ENCODE measurements at places on chromosomes 5 and 9. TPM values are rescaled to one million over a fixed set of nuclear protein-coding genes. Genes with fewer than 3 reads are reported as not detected.

ZNF462 gene
- total RNA-seq = 6.5 TPM

FOXD4L4 gene
- total RNA-seq = not detected

N4BP3 gene
- 0.79 TPM for total RNA-seq

ACOT12 gene
- not detected for total RNA-seq

LHX6 gene
- total RNA-seq = 6.4 TPM

GRCh38 chr5:176173647-176174046 lies 64.6 kb upstream of the SIMC1 start:
- no peak overlapping the region for H3K27ac ChIP-seq
- no peaks in the 10 kb centered on the region for H3K36me3 ChIP-seq
- H3K4me3 ChIP-seq = no peak overlapping the region
- H3K4me1 ChIP-seq = no peaks in the 10 kb centered on the region

DNA sequence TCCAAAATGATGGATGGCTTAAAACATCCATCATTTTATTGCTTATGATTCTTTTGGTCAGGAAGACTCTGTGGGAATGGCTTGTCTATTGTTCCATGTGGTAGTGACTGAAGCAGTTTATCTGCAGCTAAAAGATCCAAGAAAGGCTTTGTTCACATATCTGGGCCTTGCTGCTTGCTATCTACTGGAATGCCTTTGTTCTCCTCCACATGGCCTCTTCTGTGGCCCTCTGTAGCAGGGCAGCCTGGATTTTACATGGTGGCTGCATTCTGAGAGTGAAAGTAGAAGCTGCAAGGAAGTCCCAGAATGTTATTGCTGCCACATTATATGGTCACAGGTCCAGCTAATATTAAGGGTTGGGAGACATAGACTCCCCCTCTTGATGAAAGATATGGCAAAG lies 35.1 kb downstream of the DMXL1 start:
- no peaks in the 10 kb centered on the region for H3K4me1 ChIP-seq
- peaks cover 2% of the 10 kb centered on the region for H3K36me3 ChIP-seq
- no peak for DNase-seq
- H3K27me3 ChIP-seq = no peaks in the 10 kb centered on the region
- no peak overlapping the region for H3K27ac ChIP-seq
- H3K4me3 ChIP-seq = no peak overlapping the region

- peaks cover 13% of the 10 kb centered on the region for H3K4me1 ChIP-seq
- no peaks in the 10 kb centered on the region for H3K27me3 ChIP-seq
- peaks cover 3% of the 10 kb centered on the region for H3K36me3 ChIP-seq
- 0 out of 2 replicates have a peak overlapping the region, but pooled peaks have one; percentile 14 for H3K27ac ChIP-seq
Observed at GRCh38 chr5:120466341-120467006, 2.4 kb downstream of the PRR16 start.

GRCh38 chr9:132049900-132050299 lies 29.8 kb downstream of the MED27 start:
- peaks cover 14% of the 10 kb centered on the region for H3K4me1 ChIP-seq
- no peaks in the 10 kb centered on the region for H3K36me3 ChIP-seq
- no peak overlapping the region for H3K4me3 ChIP-seq
- no peak overlapping the region for H3K27ac ChIP-seq

DNA sequence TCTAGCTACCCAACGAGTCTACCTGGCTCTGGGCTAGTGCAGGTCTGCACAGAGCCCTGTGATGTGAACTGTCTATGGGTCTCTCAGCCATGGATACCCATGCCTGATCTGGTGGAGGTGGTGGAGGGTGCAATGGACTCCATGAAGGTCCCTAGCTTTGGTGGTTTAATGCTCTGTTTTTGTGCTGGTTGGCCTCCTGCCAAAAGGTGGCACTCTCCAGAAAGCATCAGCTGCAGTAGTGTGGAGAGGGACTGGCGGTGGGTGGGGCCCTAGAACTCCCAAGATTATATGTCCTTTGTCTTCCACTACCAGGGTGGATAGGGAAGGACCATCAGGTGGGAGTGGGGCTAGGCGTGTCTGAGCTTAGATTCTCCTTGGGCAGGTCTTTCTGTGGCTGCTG lies 290.1 kb downstream of the AGTPBP1 start:
- no peak overlapping the region for H3K27ac ChIP-seq
- no peak for DNase-seq
- no peaks in the 10 kb centered on the region for H3K36me3 ChIP-seq
- H3K4me1 ChIP-seq = no peaks in the 10 kb centered on the region
- H3K27me3 ChIP-seq = no peaks in the 10 kb centered on the region
- H3K4me3 ChIP-seq = no peak overlapping the region

GRCh38 chr5:124742983-124743601 lies 3.3 kb downstream of the ZNF608 start:
- H3K4me3 ChIP-seq = peak overlapping the region; percentile 41
- no peaks in the 10 kb centered on the region for H3K27me3 ChIP-seq
- peak overlapping the region; percentile 73 for H3K27ac ChIP-seq
- peak; percentile 84 for DNase-seq
- peaks cover 48% of the 10 kb centered on the region for H3K4me1 ChIP-seq
- no peaks in the 10 kb centered on the region for H3K36me3 ChIP-seq

DNA sequence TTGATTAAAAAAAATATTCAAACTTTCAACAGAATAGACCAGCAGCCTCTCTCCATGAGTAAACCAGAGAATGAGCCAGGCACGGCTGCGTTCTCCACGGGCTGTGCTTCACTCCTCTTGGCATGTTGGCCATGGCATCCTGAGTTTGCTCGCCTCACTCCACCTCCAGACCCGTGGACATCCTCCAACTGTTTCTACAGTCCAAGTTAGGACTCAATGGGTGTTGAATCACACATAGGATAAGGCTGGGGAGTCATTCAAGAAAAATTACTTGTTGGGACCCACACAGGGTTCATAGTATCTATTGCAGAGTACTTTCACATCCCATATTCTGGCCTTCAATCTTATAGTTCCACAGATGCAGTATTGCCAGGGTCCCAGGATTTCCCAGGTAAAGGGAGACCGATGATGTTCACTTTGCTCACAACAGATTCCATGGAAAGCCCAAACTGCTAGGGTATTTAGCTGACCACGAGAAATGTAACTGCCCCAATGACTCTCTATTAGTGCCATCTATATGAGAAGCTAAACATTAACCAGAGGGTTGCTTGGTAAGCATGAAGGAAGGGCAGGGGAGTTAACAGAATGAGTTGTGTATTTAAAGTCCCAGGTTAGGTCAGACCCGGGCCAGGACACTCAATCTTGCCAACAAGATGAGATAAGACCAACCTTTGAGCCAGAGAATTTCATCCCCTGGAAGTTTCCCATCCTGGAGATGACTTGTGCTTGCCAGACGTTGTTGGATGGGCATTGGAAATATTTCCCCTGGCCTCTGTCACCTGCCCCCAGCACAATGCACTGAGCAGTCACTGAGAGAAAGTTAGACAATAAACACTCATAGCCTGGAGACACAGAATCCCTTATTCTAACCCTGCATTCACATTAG lies 19.7 kb upstream of the GDA start:
- H3K36me3 ChIP-seq = no peaks in the 10 kb centered on the region
- H3K27ac ChIP-seq = no peak overlapping the region
- H3K4me3 ChIP-seq = no peak overlapping the region
- DNase-seq = no peak

- peaks cover 20% of the 10 kb centered on the region for H3K4me1 ChIP-seq
- H3K27ac ChIP-seq = no peak overlapping the region
- H3K4me3 ChIP-seq = no peak overlapping the region
- H3K27me3 ChIP-seq = no peaks in the 10 kb centered on the region
- H3K36me3 ChIP-seq = peaks cover 38% of the 10 kb centered on the region
Observed at GRCh38 chr9:110148384-110148783, 59.6 kb downstream of the C9orf152 start.

GRCh38 chr9:97559111-97559514 lies 57.6 kb downstream of the TMOD1 start:
- no peak overlapping the region for H3K4me3 ChIP-seq
- H3K27me3 ChIP-seq = no peaks in the 10 kb centered on the region
- H3K36me3 ChIP-seq = no peaks in the 10 kb centered on the region
- no peak for DNase-seq
- no peak overlapping the region for H3K27ac ChIP-seq

GRCh38 chr5:25405850-25406249 lies 761.1 kb upstream of the CDH10 start:
- no peak overlapping the region for H3K4me3 ChIP-seq
- no peaks in the 10 kb centered on the region for H3K27me3 ChIP-seq
- DNase-seq = no peak
- H3K4me1 ChIP-seq = no peaks in the 10 kb centered on the region
- H3K36me3 ChIP-seq = no peaks in the 10 kb centered on the region

- DNase-seq = no peak
- H3K27ac ChIP-seq = no peak overlapping the region
- H3K27me3 ChIP-seq = no peaks in the 10 kb centered on the region
- H3K4me3 ChIP-seq = no peak overlapping the region
- H3K36me3 ChIP-seq = no peaks in the 10 kb centered on the region
Observed at GRCh38 chr5:33539212-33539611, 98.4 kb downstream of the TARS1 start.

- no peak for DNase-seq
- no peak overlapping the region for H3K27ac ChIP-seq
- H3K4me1 ChIP-seq = no peaks in the 10 kb centered on the region
- no peaks in the 10 kb centered on the region for H3K36me3 ChIP-seq
- H3K27me3 ChIP-seq = no peaks in the 10 kb centered on the region
Observed at GRCh38 chr5:51625224-51625968, 242.1 kb downstream of the ISL1 start.

- peaks cover 9% of the 10 kb centered on the region for H3K4me1 ChIP-seq
- no peak overlapping the region for H3K4me3 ChIP-seq
- no peaks in the 10 kb centered on the region for H3K36me3 ChIP-seq
- peaks cover 23% of the 10 kb centered on the region for H3K27me3 ChIP-seq
- H3K27ac ChIP-seq = no peak overlapping the region
Observed at GRCh38 chr9:136270173-136270705, 24.6 kb upstream of the QSOX2 start.

- no peaks in the 10 kb centered on the region for H3K27me3 ChIP-seq
- H3K4me1 ChIP-seq = 0 out of 2 replicates have a peak, but pooled peaks cover 3% of the 10 kb centered on the region
- H3K27ac ChIP-seq = no peak overlapping the region
- DNase-seq = no peak
- H3K36me3 ChIP-seq = no peaks in the 10 kb centered on the region
Observed at GRCh38 chr5:120436996-120437395, 27.1 kb upstream of the PRR16 start.

DNA sequence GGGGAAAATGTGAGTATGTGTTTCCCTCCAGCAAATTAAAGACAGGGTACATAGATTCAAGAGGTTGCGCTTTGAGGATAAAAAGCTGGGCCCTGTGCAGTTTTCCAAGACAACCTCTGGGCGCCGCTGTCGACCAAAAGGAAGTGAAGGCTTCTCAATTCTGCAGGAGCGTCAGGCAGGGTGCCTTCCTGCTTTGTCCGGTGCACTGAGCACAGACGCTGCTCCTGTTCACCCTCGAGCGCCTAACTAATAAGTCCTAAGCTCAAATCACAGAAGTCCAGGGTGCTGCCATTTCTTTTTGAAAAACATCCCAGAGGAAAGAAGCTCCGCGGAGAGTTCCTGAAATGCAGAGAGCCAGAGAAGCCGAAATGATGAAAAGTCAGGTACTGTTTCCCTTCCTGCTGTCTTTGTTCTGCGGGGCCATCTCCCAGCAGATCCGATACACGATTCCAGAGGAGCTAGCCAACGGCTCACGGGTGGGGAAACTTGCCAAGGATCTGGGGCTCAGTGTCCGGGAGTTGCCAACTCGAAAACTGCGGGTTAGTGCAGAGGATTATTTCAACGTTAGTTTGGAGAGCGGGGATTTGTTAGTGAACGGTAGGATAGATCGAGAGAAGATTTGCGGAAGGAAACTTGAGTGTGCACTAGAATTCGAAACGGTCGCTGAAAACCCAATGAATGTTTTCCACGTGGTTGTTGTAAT lies at the start of gene PCDHGB1:
Gene PCDHGB1, plus strand, starts transcription at position 183 of the 703 bp plus-strand sequence. Its CDS starts 162 bp downstream, at position 345.
- peak; percentile 42 for DNase-seq
- H3K36me3 ChIP-seq = no peaks in the 10 kb centered on the region
- no peak within 1 kb of the TSS for H3K4me3 ChIP-seq
- H3K27ac ChIP-seq = no peak within 1 kb of the TSS
- no peaks in the 10 kb centered on the region for H3K27me3 ChIP-seq

GRCh38 chr5:88729084-88729828 lies 153.7 kb downstream of the MEF2C start:
- H3K4me3 ChIP-seq = no peak overlapping the region
- no peak overlapping the region for H3K27ac ChIP-seq
- peak; percentile 61 for DNase-seq
- peaks cover 27% of the 10 kb centered on the region for H3K4me1 ChIP-seq

DNA sequence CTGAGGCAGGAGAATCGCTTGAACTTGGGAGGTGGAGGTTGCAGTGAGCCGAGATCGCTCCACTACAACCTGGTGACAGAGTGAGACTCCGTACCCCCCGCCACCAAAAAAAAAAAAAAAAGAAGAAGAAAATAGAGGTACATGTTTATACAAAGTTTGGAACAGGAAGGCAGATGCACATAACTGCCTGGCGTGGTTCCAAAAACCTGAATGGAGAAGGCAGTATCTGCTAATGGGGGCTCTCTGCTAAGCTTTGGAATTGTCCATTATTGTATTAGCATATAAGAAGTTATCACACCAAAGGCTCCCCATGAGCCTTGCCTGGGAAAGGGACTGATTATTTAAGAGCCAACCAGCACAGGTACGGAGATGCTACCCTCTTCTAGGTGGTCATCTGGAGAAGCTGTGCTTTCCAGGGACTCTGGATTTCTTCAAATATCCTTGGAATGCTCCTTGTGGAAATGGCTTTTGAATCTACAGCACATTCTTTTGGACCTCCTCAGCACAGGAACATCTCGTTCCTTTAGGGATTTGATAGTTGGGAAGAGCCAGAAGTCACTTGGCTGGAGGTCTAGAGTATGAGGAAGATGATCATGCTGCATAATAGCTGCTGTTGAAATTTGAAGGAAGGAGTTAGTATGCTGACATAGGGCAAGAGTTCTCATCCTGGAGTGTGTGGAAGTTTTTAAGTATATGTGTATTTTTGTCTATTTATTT lies 42.5 kb upstream of the ABCA1 start:
- no peak overlapping the region for H3K4me3 ChIP-seq
- H3K27me3 ChIP-seq = no peaks in the 10 kb centered on the region
- no peaks in the 10 kb centered on the region for H3K36me3 ChIP-seq
- no peak overlapping the region for H3K27ac ChIP-seq
- H3K4me1 ChIP-seq = peaks cover 22% of the 10 kb centered on the region
- peak; percentile 12 for DNase-seq

DNA sequence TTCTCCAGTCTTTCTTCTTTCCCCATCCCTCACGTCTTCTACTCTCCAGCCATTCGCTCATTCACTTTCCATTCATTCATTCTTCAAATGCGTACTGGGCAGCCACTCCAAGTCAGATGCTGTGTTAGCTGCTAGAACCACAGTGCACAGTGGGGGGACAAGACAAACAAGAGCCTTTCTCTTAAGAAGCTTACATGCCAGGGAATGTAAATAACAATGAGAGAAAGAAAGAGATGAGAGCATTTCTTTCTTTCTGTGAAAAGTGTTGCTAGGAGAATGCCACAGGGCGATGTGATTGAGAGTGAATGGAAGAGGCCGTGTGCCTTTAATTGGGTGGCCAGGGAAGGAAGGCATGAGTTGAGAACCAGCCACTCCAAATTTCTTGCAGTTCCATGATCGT lies 46.3 kb upstream of the SMIM23 start:
- no peak overlapping the region for H3K4me3 ChIP-seq
- no peaks in the 10 kb centered on the region for H3K27me3 ChIP-seq
- H3K27ac ChIP-seq = no peak overlapping the region
- H3K36me3 ChIP-seq = no peaks in the 10 kb centered on the region

Data from SJSA1 (cell line).